ENCODE measurements at places on chromosomes 3 and 15.

DNA sequence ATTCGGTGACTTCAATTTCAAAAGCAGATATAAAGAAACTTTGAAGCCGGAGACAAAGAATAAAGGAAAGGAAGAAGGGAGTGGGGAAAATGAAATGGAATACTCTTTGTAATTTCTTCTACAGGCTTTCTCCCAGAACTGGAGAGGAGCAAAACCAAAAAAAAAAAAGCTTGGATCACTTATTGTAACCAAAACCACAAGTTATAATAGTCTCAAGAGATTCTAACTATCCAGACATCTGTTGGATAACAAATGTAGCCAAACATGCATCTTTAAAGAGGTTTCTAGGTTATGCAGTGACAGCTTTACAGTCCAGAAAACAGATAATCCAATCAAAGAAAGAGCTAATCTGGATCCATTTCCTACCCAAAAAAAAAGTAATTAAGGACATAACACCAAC lies 36.2 kb downstream of the VGLL3 start:
- DNase-seq, result no peak

DNA sequence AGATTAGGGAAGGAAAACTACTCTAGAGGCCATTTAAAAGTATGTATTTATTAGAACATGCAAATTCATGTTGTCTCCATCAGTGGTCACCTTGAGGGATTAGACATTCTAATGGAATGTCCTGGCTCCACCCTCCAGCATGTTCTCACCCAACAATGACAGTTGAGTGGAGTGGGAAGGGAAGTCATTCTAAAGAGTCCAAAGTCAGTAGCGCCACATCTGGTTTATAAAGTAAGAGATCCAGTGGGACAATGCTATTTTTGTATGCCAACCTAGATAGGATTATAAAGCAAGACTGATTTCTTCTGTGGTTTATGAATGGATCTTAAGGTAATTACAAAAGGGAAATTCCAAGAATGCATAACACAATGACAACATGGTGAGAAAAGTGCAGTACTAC lies 33.3 kb downstream of the SLC24A1 start:
- no peak for DNase-seq

DNA sequence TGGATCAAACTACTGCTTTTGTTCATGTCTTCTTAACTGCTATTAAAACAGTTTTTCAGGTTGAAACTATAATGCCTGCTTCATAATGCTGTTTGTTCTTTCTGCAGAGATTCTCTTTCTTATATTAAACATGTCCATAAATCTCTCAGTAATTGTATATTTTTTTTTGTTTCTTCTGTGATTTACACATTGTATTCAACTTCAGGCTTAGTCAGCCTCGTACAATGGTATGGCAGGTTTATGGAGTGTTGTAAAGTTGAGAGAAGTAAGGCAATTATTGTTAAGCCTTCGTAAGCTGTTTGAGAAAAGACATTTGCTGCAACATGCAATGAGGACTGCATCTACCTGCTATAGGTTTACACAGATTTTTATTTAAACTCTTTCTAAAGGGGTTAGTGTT lies 977.1 kb downstream of the DIPK2A start:
- no peak for DNase-seq

- no peak for DNase-seq
These were observed 34.1 kb downstream of the SHC4 start for GRCh38 chr15:48929661-48930060.

DNA sequence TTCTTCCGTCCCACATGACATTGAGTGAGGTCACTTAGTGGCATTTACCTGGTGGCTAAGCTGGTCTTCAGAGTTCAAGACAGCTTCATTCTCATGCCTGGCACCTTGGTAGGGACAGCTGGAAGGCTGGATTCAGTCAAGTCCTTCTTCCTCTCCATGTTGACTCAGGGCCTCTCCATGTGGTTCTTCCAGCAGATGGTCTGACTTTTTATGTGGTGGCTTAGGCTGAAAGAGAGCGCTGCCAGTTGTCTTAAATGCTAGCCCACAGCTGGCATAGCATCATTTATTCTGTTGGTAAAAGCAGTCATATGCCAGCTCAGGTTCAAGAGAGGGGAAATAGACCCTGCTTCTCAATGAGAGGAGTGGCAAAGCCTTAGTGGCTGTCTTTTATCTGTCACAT lies 53.0 kb upstream of the CTDSPL start:
- no peak for DNase-seq

GRCh38 chr3:149442851-149443544 lies 31.5 kb upstream of the TM4SF4 start:
- DNase-seq, result no peak

DNA sequence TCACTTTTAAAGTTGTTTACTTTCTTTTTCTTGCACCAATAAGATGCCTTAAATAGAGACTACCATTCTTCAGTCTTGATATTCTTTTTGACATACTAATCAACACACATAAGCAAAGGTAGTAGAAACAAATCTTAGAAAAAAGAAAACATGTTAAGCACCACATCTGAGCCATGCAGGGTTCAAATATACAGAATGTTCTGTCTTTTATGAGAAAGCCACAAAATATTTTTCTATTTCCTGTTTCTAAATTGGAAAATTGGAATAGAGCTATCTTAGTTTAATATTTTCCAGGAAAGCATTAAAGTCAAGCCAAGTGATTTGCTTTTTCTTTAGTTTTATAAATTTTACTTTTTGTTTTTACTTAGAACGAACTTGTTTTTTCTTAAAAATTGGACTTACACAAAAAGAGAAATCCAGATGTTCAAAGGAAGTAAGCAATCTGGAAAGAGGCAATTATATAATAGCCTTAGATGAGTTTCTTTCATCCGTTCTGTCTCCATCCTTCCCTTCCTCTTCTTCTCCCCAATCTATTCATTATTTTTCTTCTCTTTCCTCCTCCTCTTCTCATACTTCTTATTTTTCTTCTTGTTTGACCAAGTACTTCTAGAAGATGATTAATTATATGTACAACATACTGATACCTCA lies 731.7 kb downstream of the SQOR start:
- no peak for DNase-seq

DNA sequence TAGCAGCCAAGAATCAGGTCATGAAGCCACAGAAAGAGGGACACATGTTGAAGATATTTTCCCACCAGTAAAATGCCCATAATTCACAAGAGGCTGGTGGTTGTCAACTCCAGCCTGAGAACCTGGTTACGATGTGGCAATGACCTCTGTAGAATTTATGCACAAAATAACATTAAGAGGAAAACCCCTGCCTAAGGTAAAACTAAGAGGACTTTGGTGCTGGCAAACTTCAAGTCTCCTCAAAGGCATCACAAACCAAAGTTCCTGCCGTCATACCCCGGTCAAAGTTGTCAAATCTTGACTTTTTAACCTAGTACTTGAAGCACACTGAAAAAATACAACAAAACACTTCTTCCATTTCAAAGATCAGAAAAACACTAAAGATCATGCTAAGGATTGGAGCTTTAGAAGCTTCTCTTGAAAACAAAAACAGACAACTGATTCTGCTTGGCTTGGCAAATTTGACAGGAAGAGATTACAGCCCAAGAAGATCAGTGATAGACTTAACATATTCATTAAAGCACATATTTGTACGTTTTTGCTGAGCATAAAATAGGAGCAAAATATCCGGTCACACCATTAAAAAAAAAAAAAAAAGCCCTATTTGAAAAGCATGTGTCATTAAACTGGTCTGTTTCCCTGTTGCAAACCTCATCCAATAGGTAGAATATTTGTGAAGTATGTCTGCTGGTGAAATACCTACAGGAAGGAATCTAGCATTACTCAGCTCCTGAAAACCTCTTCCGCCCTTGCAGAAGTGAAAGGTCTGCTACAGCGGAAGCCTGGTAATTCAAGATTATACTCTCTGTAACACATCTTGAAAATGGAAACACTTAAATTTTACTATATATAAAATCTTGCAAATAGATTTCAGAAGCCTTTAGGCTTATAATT lies 22.8 kb downstream of the EIF4E3 start:
- no peak for DNase-seq

- DNase-seq, result no peak
These were observed 37.3 kb downstream of the LMCD1 start for GRCh38 chr3:8538913-8539312.

DNA sequence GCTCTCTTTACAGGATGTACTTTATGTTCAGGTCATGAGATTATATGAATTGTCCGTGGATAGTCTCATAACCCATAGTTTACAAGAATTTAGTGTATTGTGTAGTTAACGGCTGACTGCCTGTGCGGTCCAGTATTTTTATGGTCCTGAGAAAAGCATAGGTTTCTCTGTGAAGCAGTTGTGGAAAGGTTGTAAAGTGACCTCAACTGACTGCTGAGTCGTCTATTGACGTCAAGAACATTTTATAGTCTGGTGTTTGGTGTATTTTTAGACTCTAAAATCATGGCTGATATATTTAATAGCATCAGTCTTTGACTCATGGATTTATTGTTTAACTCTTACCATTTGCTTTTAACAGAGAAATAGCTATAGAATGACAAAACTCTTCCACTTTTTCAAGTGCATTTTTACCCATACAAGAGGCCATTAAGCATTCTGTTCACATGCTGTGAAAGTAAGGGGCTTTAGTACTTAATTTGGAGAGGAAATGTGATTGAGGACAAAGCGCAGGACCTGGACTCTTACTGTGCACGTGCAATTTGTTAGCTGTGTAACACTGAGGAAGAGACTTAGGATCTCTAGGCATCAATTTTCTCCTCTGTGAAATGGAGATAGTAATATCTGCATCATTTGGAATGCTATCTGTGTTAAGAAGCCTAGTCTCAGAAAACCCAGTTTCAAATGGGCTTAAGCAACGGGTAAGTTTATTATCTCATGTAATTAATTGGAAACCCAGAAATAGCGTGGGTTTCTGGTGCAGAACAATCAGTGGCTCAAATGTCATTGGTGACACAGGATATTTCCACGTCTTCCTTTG lies 240.8 kb downstream of the NFKBIZ start:
- no peak for DNase-seq

DNA sequence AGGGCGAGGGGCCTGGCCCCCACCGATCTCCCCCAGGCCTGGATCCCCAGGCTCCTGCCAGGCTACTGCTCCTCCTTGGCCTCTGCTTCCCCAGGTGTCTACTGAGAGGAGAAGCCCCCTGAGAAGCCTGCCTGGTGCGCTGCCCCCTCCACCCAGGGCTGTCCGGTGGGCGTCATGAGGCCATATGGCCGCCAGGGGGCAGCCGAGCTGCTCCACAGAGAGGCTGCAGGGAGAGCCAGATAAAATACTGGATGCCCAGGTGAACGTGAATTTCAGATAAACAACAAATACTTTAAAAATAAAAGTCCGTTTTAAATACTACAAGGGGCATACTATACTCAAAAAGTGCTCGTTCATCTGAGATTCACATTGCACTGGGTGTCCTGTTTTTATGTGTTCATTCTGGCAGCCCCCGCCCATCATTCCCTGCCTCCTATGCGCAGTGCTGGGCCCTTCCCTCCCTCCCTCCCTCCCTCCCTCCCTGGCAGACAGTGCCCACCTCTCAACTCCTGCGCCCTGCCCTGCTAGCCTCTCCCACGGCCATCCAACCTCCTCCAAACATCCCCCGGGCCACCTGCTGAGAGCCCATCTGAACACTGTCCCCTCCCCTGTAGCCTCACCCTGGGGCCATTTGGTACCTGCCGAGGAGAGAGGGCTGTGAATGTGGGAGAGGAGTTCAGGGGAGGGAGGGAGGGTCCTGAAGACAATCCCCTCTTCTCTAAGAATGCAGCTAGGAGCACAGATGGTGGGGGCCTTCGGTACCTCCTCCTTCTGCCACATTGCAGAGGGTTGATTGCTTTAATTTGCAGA lies 29.6 kb downstream of the PSTPIP1 start:
- DNase-seq, result peak; percentile 61

DNA sequence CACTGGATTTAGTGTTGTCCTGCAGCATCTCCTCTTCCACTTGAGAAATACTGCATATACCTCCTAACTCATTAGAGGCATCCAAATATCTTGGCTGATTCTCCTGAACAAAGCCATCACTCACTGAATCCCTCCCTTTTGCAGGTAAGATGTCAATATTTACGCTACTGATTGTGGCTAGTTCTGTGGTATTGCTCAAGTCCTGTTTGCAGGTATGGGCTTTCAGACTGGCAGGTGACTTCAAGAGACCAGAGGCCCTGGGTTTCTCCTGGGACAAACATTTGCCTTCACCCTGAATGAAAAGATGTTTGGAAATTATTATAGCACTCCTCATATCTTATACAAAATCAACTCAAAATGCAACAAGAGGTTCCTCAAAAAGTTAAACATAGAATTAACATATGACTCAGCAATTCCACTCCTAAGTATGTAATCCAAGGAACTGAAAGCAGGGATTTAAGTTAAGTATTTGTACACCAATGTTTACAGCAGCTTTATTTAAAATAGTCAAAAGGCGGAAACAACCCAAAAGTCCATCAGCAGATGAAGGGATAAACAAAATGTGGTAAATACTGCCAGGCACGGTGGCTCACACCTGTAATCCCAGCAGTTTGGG lies 18.6 kb downstream of the NEK4 start:
- DNase-seq, result no peak

DNA sequence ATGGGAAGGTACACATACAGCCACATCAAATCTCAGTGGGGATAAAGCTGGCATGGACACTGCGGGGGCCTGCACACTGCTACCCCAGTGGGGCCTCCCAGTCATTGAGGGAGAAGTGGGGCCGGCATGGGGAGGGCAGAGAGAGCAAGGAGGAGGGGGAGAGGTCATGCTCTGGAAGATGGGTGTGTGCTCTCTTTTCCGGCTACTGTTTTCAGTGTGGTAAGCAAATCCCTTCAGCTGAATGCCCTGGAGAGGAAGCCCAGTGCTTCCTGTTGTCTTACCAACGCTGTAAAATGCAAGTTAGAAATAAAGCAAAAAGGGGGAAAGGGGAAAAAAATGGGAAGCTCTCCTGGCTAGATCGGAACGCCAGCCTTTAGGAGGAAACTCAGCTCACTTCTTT lies 30.8 kb downstream of the NRROS start:
- no peak for DNase-seq

GRCh38 chr3:80068459-80068858 lies 300.7 kb upstream of the ROBO1 start:
- peak; percentile 65 for DNase-seq

GRCh38 chr3:55482496-55483195 lies 4.5 kb downstream of the WNT5A start:
- no peak for DNase-seq

Data from MM.1S (cell line).